ENCODE measurements at places on chromosomes 12 and 14.

- DNase-seq = no peak
Observed at GRCh38 chr12:65590318-65590717, 234.0 kb upstream of the HMGA2 start.

GRCh38 chr12:82609234-82609914 lies 77.3 kb upstream of the TMTC2 start:
- no peak for DNase-seq

DNA sequence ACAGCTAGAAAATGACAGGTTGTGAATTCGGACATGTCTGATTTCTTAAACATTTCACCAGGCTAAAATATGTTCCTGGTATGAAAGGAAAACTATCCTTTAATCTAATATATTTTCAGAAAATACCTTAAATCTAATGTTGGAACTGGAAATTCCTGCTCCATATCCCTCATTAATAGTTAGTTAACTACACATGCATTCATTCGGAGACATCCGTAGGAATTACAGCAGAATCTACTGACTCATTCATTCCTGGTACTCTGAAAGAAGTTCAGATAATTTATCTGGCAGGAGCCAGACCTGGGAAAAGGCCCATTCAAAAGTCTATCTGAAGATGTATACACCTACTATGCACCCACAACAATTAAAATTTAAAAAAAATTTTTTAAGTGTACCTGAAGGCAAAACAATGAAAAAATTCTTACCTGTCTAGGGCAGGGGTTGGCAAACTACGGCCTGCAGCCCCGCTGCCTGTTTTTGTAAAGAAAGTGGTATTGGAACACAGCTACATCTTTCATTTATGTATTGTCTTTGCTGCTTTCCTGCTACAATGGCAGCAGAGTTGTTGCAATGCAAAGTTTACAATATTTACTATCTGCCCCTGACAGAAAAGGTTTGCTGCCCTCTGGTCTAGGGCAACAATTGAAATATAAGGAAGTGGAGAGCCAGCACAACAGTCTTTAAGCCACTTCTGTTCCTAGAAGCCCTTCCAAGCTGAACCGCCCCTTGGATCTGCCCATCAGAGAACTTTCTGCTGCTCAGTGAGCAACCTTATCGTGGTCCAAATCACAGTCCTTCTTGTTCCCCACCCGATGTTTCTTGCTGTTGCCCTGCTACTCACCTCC lies 17.9 kb upstream of the NFYB start:
- DNase-seq = no peak

DNA sequence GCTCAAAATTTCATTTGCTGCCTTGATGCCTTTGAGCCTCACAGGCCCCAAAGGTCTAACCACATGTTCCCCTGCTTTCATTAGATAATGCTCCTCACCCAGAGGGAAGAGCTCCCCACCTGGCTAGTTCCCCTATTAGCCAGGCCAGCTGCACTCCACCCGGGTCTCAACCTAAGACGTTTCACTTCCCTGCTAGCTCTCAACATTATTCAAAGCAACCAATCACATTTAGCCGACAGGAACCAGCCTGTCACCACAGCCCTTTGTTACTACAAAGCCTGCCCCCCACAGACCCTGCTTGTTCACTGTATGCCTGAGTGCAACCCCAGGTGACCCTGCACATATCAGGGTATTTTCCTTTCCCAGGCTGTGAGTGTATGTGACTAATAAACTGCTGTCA lies 78.6 kb downstream of the SLC15A5 start:
- DNase-seq = no peak

DNA sequence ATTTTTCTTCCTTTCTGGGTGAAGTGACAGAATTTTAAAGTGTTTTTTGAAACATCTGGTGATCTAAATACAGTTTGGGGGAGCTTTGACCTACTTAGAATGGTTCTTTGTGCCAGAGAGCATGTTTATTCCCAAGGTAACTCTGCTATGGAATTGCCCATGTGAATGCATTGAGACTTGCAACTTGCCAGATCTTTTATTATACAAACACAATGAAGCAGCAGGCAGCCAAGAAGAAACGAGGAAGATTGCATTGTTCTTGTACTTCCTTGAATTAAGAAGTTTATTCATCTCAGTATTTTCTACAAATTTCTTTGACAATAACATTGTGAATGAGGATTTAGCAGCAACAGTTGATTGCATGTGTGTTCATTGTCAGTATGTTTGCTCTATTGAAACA lies 55.5 kb downstream of the FGD4 start:
- no peak for DNase-seq

DNA sequence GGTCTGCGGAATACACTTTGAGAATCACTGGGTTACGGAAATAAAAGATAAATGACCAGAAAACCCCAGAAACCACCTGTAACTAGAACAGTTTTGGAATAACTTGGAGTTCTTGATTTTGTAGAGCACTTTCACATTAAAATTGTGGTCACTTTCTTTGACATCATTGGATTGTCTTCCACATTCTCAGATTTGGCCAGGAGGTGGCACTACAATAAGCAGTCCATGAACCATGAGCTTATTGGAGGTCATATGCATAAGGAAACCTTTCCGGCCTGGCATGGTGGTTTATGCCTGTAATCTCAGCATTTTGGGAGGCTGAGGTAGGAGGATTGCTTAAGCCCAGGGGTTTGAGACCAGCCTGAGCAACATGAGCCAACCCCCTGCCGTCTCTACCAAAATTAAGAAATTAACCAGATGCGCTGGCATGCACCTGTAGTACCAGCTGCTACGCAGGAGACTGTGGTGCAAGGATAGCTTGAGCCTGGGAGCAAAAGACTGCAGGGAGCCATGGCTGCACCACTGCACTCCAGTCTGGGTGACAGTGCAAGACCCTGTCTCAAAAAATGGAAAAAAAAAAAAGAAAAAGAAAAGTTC lies 107.7 kb upstream of the CAND1 start:
- DNase-seq = no peak

DNA sequence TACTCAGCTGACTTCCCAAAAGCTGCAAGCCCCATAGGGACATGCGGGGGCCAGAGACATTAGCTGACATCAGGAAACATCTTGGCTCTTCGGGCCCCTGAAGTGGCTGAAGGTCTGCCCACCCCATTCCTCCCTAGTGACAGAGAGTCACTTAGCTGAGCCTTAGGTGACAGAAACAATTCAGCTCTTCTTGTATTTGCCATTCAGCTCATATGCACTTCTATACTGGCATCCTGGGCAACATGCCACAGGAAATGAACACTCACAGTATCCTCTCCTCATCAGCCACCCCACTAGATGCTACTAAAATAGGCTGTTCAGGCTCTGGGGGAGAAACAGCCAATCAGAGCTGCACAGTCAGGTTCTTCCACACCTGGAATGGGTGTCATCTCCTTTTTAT lies 3.4 kb downstream of the DCTN2 start:
- no peak for DNase-seq

DNA sequence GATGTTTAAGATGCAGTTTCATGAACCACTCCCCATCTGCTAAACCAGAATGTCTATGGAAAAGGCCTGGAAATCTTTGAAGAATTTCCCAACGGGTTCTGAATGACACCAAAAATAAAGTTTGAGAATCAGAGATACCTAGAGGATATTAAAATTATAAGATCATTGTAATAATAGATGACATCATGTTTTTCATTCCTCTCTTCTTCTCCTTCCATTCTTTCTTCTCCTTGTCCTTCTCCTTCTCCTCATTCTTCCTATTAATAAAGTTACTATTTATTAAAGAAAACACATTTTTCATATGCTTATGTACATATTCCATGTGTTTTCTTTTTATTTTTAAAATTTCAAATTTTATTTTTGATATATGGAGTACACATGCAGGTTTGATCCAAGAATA lies 1449.4 kb downstream of the LRFN5 start:
- DNase-seq = no peak

- DNase-seq = no peak
Observed at GRCh38 chr12:50185301-50185895, 18.2 kb upstream of the CERS5 start.

- no peak for DNase-seq
Observed at GRCh38 chr12:124620606-124621295, 53.3 kb upstream of the NCOR2 start.

DNA sequence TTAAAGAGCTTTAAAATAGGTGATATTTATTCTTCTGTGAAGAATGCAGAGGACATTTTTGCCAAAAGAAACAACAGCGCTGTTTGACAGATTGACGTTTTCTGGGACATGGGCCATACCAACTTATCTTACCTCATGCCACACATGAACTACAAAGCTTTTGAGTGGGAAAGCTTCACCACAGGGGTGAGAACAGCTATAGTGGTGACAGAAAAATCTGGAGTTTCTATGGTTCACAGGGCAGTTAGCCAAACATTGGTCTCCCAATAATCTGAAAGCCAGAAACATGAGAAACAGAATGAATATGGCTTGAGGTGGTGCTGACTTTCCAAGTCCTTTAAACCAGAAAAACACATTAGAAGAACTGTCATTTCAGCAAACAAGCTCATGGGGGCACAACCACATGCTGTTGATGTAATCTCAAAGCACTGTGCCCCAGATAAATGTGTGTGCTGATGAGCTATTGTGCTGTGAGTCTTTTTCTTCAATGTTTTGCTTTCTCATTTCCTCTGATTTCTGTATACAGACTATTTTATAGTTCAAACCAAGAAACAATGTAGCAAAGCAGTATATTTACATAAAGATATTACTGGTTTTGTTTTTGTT lies 905.4 kb downstream of the SLC16A7 start:
- no peak for DNase-seq

DNA sequence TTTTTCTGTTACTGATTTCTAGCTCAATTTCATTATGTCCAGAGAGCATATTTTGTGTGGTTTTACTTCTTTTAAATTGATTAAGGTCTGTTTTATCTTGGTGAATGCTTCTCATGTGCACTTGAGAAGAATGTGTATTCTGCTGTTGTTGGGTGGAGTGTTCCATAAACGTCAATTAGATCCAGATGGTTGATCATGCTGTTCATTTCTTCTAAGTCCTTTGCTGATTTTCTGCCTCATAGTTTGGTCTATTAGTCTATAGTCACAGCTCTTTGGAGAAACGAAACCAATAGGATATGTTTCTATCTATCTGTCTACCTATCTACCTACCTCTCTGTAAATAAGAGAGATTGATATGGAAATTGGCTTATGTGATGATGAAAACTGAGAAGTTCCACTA lies 17.1 kb upstream of the ADGRD1 start:
- DNase-seq = no peak

- DNase-seq = no peak
Observed at GRCh38 chr12:60666895-60667294, 1071.1 kb downstream of the SLC16A7 start.

DNA sequence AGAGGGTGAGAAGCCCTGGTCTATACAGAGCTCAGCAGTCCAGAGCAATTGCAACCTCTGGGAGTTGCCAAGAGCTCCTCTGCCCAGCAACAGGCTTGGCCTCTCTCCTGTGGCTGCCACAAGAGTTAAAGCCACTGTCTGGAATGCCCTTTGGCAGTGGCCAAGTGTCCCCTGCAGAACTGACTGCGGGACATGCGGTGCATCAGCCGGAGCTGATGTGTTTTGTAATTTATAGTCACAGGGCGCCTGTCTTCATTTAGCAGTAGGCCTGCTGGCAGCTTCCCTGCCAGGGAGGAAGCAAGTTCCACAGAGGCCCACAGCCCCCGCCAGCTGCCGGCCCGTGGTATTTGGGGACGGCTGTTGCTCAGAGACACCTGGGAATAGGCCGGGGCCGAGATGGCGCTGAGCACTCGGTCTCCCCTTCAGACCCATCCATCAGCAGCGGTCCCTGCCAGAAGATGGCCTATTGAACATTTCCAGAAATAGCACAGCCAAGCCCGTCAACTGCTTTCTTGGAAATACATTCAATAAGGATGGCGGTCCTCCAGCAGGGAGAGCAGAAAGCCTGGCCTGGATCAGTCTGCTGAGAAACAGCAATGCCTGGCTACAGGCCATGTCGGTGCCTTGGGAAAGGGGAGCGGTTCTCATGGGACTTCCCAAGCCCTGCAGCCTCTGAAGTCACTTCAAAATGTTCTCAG lies 217.4 kb downstream of the CRADD start:
- DNase-seq = peak; percentile 56

Data from breast epithelium (tissue), 4 donors.